Epithelial cell of proximal tubule (primary cell): ENCODE measurements at places on chromosomes 2 and 18.

DNA sequence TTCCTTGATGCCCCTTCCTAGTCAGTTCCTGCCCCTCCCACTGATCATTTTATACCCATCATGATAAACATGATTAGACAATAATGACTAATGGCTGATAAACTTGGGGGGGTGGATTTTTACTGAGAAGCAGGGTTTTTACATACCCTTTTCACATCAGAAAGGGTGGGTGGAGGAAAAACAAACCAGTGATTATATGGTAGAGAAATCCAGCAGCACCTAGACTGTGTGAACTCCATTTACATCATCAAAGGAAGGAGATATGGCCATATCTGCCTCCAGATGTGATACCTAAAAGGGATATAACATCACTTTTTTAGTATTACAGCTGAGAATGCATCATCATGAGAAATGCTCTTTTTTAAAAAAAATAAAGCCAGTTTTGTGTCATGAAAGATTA lies 89.9 kb downstream of the ANKRD12 start:
- DNase-seq: no peak

DNA sequence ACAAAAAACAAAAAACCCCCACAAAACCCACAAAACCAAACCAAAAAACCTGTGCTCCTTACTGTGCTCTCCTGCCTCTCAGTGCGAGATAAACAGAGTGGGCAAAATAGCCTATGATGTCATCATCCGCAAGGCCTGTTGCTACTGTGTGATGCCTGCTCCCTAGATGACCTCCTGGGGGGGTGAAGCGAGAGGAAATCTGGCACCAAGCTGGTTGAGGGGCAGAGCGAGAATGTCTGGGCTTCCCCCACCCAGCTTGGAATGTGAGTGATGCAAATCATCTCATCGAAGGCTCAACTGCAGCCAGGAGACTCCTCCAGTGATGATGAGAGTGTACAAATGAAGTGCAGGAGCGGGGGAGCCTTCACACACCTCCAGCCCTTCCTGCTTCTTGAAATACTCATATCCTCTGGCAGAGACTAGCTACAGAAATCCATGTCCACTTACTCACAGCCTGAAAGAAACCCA lies 57.7 kb upstream of the MAP4K3 start:
- DNase-seq: peak; percentile 92

DNA sequence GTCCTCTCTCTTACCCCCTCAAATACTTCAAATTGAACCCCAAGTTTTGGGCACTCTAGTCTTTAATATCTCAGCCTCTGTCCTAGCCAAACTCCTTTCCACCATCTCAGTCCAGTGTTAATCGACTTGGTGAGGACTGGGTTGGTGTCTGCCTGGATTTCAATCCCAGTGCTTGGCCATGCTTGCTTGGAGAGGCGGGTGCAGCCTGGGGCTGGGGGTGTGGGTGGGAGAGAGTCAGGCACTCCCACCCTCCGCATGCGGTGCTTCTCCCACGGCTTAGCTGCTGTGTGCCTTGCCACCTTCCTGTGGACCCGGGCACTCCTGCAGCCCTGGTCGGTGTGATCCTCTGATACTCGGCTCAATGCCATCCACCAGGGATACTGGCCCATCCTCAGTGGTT lies 220.8 kb upstream of the HDAC4 start:
- DNase-seq: no peak

- no peak for DNase-seq
Measured at GRCh38 chr2:164773091-164773490, 68.5 kb downstream of the COBLL1 start.

DNA sequence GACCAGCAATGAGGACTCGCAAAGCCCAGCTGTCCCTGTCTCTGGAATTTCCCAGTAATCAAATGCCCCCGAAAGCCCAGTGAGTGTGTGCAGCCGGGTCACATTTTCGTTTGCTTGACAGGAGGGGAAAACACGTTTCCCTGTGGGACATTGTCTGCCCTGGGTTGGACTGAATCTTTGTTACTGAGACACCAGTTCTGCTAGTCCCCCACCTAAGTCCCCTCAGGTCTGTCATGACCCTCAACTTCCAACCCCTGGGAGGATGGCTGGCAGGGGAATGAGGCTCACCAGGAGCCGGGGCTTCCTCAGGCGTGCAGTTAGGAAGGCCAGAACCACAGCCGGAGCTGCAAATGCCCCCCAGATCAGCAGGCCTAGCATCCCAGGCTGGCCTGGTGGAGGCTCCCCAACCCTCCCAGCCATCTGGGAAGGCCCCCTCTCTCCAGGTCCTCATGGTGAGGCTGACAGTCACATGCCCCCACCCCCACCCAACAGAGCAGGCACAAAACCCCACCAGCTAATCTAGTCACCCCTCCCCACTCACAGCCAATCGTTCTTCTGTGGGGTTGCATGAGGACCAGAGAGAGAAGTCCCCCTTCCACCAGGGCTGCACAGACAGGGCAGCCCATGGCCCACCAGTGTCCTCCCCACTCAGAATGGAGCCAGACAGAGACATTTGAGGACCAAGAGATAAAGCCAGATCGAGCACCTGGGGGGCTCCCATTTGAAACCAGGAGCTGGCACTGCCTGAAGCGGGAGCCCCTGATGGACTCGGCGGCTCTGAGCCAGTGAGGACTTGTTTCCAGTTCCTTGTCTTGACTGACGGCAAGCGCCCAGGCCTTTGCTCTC lies 33.6 kb downstream of the CYP26B1 start:
- no peak for DNase-seq

DNA sequence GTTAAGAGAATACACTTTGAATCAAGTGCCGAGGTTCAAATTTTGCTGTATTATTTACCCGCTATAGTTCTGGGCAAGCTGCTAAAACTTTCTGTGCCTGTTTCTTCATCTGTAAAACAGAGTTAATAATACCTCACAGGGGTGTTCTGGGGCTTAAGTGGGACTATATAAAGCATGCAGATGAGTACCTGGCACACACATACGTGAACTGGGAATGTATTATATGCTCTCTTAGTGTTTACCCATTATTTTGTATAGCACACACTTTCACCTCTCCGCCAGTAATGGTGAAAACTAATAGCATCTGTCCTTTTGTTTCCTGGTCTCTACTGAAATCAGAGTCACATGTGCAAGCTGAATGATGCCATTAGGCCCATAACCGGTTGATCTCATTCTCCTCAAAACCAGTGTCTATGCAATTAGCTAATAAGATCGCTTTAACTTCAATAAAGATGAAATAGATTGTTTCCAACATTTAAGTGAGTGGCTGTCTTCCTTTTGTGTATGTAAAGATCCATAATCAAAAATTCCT lies 3.8 kb upstream of the CDKL4 start:
- DNase-seq: no peak

- DNase-seq: no peak
Measured at GRCh38 chr2:85485815-85486214, 53.2 kb upstream of the MAT2A start.

DNA sequence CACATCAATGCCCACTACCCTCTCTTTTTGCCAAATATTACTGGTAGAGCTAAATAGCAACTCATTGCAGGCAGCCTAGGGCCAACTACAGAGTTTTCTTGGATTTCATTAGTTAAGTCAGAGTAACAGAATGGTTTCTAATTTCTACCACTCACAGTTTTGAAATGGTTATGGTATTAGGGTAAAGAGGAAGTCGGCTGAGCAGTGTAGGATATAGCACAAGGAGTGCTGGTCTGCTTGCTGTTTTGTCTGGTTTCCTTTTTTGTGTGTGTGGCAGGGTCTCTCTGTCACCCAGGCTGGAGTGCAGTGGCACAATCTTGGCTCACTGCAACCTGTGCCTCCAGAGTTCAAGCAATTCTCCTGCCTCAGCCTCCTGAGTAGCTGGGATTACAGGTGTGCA lies 289.2 kb upstream of the CCDC68 start:
- DNase-seq: no peak

DNA sequence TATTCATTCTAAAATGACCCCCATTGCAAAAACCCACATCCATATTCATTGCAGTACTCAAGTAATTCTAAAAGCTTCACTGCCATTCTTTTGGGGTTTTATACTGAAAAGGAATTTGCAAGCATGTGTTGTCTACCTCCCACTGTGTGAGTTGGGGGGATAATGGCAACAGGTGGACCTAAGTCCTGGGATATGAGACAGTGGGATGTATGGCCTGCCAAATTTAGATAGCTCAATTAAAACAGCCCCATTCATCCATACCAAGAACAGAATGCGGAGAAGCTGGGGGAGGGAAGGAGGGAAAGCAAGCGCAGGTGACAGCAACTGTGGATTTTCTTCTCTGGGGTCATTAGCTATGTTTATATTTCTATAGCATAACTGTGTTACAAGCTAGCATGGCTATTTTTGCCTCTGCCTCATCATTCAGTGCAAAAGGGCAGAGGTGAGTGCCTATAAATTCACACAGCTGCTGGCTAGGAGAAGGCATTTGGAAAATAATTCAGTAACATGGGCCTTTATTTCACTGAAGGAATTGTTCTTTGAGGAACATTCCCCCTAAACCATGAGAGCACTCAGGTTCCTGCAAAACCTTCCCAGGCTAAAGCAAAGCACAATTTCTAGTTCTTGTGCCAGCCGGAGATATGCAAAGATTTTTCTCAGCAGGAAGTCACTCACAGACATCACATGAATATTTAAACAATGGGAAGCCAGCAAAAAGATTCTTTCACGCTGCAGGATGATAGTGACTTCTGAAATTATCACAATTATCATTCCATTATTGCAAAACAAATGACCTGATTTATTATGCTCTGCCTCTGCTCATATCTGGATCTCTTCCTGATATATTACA lies 393.9 kb upstream of the ACVR2A start:
- no peak for DNase-seq

DNA sequence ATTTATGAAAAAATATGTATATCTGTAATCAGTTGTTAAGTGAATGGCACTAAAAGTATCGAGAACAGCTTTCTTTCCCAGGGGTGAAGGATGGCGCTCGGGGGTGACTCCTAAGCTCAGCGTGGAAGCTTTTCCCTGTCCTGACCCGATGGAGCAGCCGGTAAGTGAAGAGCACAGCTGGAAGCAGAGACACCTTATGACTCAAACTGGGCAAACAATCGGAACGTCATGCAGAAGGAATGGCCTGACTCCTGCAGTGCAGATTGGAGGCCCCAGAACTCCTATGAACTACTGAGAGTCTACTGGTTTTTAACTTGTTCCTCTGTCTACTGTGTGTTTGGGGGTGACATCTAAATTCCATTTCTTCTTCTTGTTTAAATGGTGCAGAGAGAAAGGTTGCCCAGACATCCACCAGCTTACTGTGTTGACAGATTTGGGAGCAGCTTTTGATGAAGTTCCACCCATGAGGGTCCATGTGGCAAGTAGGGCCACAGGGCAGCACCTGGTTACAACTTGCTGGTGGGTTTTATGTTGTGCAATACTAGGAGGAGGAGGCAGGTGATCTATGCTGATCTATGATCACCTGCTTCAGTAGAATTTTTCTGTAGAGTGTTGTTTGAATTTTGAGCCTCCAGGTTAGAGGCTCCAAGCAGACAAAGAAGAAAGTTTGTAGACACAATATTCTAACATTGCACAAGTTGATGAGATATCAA lies 52.8 kb upstream of the TMEM182 start:
- no peak for DNase-seq

- no peak for DNase-seq
Measured at GRCh38 chr18:57586251-57587049, at the start of gene FECH. FECH (minus strand) TSS chr18:57586702; CDS start chr18:57586620, 82 bp downstream.

DNA sequence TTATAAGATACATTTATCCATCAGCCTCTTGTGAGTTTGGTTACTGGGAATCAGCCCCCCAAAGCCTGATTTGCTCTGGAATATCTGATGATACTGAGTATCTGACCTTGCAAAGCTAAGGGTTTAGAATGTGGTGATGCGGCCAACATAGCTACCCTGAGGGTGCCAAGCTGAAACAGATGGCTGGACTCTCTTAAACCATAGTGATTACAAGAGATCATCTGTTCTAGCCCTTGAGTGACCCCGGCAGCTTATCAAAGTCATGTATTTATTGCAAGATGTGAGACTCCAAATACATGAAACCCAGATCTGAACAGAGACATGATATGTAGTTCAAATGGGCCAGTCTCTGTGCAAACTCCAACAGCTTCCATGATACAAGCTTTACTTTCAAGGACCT lies 78.2 kb upstream of the CABLES1 start:
- DNase-seq: no peak

DNA sequence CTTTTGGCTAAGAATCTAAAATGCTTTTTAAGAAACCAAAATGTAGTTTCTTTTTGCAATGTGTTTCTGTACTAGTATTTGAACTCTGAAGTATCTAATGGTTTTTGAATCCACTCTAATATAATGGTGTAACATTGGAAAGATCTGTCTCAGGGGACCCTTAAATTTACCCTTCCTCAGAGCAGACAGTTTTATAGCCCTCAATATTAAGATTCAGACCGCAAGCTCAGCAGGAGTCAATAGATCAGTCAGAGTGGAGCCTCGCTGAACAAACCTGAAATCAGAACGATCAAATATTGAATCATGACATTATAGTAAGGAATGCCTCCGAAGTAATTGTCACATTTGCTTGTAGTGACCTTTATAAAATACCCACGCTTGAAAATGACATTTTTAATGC lies 18.3 kb downstream of the SGPP2 start:
- DNase-seq: no peak

GRCh38 chr18:13480571-13481255 lies 245.6 kb downstream of the FAM210A start:
- no peak for DNase-seq

DNA sequence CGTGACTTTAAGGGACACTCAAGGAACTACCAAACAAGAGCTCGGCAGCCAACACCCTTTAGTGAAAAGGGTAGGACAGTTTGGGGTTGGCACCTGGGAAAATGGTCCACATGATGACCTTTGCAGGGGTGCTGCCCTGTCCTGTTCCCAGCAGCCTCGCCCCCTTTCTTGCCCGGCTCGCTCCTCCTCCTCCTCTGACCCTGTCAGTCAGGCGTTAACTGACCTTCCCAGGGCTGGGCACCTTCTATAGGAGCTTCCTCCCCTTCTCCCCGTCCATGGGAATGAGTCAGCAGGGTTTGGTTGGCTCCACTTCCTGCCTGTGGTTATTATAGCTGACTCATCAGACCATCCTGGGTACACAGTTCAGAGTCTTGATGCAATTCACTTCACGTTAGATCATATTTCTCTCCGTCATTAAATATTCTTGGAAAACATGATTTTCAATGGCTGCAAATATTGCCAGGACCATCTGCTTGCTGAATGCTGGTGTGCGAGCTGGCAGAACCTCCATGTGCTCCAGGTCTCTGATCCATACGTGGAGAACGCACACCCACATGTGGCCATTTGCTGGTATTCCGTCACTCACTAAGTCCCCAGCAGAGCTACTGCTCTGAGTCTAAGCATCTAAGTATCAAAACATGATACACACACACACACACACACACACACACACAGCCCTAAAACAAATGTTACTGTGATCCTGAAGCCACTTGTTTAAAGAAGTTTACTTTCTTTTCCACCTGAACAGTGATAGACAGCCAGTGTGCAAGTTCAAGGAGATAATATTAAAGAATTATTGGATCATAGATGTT lies 185.0 kb downstream of the ANAPC1 start:
- peak; percentile 95 for DNase-seq

GRCh38 chr2:206442833-206443734 lies at the start of gene ADAM23:
ADAM23 (plus strand) TSS chr2:206443532; CDS start chr2:206443867, 335 bp downstream.
- no peak for DNase-seq
